ENCODE measurements at places on chromosomes 1 and 21.

DNA sequence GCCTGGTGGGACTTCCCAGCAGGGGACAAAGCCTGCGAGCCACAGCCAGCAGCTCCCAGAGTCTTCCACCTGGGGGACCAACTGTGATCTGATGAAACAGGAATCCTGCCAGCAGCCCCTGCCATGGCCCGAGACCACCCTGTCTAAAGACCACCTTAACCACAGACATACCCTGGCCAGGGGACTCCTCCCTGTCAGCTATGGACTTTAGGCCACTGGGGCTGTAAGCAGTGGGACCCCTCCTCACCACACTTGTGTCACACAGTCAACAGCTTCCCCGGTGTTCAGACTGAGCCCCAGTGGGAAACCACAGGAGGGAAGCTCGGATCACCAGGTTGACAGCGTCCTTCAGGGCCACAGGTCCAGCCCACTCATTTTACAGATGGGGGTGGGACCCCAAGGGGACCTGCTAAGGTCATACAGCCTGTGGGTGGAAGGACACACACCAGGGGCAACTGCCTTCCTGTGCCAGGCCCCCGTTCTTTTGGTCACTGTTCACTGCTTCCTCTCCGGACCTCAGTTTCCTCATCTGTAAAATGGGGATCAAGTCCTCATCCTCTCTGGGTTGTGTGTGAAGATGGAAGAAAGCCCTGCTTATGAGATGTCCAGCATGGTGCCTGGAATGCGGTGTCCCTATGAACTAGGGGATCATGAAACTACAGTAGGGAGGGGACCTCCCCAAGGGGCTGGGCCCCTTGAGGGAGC, 11.4 kb downstream of the EPHA2 start:
- DNase-seq, result no peak

GRCh38 chr1:17437580-17438317, 1.7 kb downstream of the RCC2 start:
- peak; percentile 50 for DNase-seq

DNA sequence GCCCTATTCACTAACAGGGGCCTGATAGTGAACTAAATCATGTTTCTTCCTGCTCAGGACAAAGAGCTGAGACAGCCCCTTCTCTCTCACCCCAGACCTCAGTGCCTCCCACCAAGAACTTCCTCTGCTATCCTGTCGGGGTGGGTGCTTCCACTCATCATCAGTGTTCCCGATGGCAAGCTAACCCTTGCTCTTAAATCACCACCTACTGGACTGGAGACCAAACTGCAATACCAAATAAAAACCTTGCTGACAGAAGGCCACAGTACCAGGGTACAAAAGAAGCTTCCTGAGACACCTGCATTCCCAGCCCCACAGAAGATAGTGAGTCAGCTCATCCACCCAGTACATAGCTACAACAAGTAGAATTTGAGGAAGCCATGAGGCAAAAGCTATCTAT, 799.5 kb downstream of the LTN1 start:
- DNase-seq, result no peak

GRCh38 chr1:23593556-23594148, 34.4 kb upstream of the ID3 start:
- no peak for DNase-seq

DNA sequence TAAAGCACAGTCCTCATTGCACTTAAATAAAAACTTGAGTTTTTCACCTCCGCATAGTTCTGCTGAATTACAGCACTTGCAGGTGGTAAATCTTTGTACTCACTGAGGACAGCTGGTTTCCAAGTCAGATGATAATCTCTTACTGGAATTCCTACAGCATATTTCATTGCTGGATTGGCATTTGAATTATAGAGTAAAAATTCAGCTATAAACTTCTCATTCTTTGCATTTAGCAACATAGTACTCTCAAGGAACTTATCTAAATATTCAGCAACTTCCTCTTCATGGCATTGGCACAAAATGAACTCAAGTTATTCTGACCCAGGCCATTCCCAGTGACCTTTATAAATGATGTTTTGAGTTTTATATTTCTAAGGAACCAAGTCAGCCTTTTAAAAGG, 23.4 kb downstream of the GORAB start:
- DNase-seq, result no peak

DNA sequence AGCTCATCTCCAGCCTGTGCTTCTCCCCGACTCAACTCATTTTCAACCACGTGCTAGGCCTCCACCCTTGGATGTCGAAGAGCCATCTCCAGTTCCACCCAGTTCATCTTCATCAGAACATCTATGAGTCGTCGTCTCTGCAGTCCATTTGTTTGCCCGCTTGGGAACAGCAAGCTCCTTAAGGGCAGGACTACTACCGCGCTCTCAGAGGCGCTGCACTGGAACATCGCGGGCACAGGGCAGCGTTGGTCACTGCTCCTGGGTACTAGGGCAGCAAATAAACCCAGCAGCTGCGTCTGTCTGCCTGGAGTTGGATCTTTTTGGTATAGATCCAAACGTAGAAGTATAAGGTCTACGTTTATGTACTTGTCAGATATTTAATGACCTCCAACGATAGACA, 478 bp upstream of the PRDM2 start:
- DNase-seq, result no peak

DNA sequence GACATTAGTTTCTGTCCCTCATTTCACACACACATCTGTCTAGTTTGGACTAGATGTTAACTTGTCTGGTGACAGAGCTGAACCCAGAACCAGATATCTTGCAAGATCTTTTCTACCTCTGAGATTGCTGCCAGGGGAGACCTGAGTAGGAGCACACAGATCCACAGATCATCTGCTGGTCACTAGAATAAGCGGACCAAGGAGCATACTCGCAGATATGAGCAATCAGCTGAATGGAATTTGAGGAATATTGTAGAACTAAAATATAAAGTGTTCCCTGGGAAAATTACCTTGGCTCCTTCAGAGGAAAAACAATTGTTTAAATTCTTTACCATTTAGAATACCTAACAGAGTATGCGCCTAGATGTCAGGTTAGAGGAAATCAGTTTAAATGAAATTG, 90.7 kb downstream of the TNFSF18 start:
- DNase-seq, result no peak

DNA sequence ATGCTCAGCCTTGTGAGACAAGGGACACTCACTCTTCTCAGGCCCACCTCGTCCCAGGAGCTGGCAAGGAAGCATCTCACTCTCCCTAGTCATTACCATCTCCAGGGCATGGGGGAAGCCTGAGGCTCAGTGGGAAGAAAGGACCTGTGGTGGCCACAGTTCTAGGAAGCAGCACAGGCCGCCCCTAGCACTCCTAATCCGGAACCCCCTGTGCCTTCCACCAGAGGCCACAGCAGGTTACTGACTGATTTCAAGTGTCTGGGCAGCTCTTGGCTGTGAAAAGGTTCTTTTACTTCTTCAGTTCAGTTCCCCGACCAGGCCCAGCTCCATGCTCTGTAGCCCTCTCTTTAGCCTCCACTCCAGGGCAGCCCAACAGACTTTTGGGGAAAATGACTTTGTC, 84.4 kb downstream of the TRABD2B start:
- no peak for DNase-seq

DNA sequence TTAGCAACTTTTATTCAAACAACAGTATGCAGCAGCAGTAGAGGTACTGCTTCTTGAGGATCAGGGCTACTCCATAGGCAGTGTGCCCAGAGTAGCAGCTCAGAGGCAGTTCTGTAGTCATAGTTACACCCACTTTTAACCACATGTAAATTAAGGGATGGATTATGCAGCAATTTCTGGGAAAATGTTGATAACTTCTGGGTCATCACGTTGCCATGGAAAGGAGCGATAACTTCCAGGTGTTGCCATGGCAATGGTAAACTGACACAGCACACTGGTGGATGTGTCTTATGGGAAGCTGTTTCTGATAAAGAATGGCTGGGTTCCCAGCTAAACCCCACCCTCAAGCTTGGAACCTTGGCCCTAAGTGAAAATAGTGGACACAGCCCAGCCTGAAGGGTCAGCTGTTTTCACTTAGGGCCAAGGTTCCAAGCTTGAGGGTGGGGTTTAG, 29.0 kb upstream of the PLA2G2A start:
- no peak for DNase-seq

- DNase-seq, result peak; percentile 71
Observed at GRCh38 chr1:245704765-245705164, 550.0 kb downstream of the KIF26B start.

- no peak for DNase-seq
Observed at GRCh38 chr1:248098529-248098928, 3.5 kb downstream of the OR2L13 start.

- no peak for DNase-seq
Observed at GRCh38 chr1:179529482-179530195, 46.1 kb downstream of the NPHS2 start.

DNA sequence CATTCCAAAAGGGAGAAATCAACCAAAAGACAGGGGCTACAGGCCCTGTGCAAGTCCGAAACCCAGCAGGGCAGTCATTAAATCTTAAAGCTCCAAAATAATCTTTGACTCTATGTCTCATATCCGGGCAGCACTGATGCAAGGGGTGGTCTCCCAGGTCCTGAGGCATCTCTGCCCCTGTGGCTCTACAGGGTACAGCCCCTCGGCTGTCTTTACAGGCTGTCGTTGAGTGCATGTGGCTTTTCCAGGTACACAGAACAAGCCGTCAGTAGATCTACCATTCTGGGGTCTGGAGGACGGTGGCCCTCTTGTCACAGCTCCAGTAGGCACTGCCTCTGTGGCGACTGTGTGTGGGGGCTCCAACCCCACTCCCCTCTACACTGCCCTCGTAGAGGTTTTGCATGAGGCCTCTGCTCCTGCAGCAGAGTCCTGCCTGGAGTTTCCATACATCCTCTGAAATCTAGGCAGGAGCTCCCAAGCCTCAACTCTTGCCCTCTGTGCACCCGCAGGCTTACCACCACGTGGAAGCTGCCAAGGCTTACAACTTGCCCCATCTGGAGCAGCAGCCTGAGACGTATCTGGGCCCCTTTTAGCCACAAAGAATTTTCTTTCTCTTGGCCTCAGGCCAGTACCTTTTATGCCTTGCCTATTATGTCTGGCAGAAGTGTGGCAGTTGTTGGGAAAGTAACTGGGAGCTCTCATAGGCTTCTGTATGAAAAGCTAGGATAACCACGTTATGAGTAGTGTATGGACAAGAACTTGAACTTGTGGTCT, 52.5 kb downstream of the POU2F1 start:
- DNase-seq, result peak; percentile 60

DNA sequence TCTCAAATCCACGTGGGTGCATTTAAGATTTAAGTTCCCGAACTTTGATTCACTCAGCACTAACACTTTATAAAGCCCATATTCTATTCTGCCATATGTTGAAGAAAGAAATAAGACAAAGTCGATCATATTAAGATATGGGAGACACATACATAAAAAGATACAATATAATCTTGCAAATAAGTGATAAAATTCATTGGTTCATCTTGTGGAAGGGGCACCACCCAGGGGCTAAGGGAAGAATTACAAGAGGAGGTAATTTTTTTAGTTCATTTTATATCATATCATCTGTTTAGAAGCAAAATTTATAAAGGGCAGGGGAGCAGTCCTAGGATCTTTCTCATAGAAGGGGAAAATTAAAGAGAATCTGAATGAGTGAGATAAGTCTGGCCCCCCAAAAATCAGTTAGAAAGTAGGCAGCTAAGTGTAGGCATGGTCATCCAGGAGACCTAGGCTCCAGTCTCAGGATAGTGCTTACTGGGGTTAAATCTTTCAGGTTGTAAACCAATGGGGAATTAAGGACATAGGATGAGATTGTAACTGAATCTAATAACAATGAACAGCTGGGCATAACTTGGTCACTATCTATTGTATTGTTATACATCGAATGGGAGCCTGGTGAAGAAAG, 124.2 kb upstream of the L1TD1 start:
- DNase-seq, result no peak

GRCh38 chr1:228968891-228969606, 233.8 kb downstream of the RHOU start:
- no peak for DNase-seq

DNA sequence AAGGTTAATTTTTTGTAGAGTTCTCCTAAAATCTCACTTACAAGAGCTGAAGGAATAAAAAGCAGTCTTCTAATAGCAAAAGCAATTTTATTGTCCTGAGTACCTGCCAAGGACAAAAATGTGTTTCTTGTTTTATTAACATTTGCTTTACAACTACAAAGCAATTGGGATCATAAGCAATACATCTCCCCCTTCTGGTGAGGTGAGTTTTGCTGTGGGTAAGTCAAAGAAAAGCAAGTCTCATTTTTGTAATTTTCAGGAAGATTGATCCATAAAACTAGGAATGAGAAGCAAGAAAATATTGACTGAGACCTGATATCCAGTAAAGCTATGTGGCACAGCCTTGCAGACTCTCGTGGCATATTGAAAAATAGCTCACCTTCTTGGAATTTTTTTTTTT, 2162.7 kb downstream of the NCAM2 start:
- no peak for DNase-seq

GRCh38 chr1:25447547-25447946, 16.9 kb downstream of the MACO1 start:
- no peak for DNase-seq

DNA sequence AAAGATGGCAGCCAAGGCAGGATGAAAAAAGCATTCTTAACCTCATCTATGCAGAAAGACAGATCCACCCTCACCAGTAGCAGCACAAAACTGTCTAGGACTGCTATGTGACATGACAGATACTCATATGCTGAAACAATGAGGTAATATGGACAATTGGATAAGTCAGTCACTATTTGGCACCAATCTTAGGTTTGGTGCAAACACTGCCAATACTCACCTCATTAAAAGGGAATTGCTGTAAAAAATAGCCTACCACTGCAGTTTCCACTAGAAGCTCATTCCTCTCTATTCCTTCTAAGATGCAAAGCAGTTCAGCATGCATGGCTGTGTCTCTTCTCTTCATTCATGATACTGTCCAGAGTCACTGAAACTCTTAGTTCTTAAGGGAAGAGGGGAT, 91.7 kb downstream of the TBX15 start:
- DNase-seq, result no peak

All from MG63 (cell line).